ENCODE measurements at places on chromosomes 7 and 10.

DNA sequence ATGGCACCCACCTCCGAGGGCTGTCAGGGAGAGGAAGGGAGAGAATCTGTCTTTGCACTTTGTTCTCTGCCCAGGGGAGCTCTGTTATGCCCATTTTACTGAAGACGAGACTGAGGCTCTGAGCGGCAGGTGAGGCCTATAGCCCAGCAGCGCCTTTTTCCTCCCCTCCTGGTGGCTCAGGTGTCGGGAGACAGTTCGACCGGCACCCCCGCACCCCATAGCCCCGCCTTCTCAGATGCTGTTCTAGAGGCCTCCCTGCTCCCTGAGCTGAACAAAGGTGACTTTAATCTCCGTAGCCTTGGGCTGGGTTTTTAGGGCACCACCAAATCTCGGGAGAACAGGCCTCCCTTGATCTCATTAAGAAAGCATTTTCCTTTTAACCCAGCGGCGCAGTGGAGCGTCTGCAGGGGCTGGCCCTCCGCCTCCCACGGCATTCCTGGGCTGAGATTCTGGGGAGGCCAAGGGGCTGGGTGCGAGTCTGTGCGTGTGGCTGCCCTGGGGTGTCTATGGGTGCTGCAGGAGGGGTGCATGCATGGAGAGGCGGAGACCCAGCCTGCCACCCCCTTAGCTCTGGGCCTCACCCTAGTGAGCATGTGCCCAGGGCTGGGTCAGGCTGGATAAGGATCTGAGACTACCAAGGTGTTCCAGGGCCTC is 3.3 kb downstream of the LFNG start:
- DNase-seq, result no peak

DNA sequence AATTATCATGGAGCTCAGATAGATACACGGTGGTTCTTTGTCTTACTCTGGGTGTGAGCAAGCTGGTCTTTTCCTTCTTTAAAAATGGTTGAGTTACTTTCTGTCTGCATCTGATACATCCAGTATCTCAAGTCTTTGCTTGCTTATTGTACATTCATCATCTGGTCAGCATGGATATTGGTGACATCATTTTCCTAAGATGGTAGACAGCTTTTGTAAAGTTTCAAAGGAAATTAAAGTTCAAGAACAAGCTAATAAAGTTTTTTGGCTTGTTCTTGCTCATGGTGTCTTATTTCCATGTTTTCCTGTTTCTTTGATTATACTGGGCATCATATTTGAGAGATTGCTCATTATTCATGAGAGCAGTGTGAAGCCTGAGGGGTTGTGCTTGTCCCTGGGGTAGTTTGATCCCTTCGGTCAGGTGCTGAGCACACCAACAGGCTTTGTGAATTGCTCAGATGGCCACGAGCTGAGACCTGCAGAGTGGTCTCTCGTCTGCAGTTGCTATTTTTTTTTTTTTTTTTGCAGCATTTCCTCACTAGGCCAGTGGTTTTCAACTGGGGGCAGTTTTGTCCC is 38.5 kb downstream of the MGMT start:
- DNase-seq, result no peak

GRCh38 chr10:114545071-114545470 is 113.0 kb downstream of the ABLIM1 start:
- DNase-seq, result no peak

- no peak for DNase-seq
Observed at GRCh38 chr10:70588255-70588654, 14.3 kb downstream of the PRF1 start.

GRCh38 chr7:105924945-105925344 is 38.1 kb upstream of the CDHR3 start:
- DNase-seq, result no peak

GRCh38 chr10:86283466-86284287 is 82.9 kb downstream of the GRID1 start:
- no peak for DNase-seq

DNA sequence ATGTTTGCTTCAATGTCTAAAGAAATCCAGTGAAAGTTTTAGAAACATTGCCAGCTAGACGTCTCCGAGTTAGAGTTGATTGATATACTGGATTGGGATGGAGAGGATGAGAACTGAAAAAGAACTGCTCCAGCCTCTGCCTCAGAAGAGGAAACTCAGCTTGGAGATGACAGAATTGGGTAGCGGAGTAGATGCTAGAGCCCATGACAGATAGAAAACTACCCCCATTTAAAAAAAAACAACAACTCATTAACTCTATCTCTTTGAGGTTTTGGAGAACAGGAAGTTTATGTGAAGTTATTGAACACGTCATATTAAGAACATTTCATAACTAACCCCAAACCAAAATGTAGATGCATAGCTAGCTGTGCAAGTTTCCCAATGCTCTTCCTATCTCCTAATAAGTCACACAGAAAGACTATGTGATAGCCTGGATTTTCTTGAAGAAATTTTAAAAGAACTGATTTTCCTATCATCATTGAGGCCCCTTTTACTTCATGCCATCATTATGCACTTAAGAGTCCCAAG is 28.3 kb upstream of the AFAP1L2 start:
- DNase-seq, result no peak

GRCh38 chr7:95330204-95330960 is 6.0 kb upstream of the PON1 start:
- DNase-seq, result no peak

DNA sequence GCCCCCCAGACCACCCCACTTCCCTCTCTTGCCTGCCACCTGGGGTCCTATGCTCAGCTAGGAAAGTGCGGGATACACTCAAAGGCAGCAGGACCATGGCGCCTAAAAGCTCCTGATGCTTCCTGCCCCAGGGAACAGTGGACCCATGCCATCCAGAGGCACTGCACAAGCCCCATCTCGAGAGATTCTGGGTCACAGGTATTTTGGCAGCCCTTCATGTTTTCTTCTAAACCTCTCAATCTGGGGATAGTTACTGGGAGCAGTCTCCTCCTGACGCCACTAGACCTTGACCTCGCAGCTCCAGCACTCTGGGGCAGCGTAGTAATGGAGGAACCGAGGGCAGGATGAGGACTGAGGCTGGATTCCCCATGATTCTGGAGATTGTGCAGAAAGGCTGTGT is 107.1 kb downstream of the GRK5 start:
- DNase-seq, result no peak

GRCh38 chr7:149432121-149432691 is 28.7 kb downstream of the ZNF777 start:
- no peak for DNase-seq

- DNase-seq, result no peak
Observed at GRCh38 chr10:1142596-1142995, 86.4 kb downstream of the WDR37 start.

DNA sequence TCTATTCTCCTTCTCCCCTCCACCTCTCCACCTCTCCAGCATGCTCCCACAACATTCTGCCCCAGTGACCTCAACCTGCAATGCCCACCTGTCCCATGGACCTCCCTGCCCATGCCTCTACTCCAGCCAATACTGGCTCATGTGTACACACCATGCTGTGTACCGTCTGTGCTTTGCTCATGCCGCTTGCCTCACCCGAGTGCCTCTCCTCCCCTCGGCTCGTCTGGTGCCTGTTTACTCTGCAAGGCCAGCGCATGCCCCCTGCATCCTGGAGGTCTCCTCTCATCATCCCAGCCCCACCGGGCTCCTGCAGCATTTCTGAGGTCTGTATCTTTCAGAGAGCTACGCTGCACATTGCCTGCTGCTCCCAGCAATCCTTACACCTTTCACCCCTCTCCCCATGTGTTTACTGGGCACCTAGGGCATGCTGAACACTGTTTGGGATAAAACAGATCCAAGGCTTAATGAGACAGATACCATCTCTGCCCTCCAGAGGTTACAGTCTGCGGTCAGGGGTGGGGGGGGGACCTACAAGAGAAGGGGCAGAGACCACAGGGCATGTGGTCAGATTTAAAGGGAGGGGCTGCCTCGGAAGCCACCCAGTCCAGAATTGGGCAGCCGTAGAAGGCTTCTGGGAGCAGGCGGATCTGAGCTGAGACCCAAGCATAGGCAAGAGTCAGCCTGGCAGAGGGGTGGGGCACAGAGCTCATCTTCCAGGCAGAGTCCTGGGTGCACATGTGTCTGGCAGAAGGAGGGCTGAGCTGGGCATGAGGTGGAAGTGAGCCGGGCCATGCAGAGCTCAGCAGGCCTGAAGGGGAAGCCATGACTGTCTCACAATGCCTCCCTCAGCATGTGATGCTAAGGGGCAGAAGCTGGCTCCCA is 29.6 kb upstream of the PSAP start:
- DNase-seq, result no peak

DNA sequence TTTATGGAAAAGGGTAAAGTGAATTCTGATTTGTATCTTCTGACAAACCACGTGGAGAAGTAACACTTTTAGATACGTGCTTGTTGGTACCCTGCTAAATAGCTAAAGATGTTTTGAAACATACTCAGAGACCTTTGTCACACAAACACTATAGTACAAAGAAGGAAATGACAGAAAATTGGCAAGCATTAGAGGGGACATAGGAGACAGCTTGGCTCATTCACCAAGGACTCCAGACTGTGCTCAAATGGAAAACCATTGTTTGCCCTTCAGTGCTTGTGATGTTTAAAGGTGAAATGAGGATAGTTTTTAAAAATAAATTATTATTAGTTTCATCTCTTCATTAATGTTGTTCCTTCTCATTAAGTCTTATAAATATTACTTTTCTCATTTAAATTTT is 34.0 kb upstream of the CD36 start:
- DNase-seq, result no peak

- DNase-seq, result no peak
Observed at GRCh38 chr10:129659508-129660268, 192.6 kb downstream of the MGMT start.

DNA sequence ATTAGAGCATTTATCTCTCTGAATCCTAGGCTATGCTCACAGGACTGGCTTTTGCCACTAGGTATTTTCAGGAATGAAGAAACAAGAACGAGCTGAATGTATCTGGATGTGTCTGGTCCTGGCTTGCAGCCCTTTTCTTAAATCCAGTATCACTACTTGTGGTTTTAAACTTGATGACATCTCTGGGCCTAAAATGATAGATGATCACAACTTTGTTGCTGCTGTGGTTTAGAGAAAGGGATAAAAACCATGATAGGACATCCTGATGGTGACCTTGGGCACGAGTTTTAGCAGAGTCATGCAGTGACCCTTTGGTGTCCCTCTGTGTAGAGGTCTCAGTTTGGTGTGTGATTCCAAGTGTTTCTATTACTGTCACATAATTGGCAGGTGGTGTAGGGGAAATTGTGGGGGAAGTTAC is 31.7 kb upstream of the SEMA3C start:
- no peak for DNase-seq

DNA sequence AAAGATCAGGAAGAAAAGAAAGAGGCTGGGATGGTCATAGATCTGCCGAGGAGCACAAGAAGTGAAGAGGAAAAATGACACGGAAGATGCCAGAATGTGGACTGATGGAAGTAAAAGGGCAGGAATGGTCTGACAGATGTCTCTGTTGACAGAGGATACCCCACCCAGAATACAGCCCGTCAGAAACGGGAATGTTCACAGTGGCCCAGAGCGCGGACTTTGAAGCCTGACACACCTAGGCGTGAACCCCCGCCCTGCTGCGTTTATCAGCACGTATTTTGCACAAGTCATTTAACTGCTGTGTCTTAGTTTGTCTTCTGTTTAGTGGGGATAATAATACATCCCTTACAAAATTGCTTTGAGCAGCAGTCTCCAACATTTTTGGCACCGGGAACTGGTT is 27.1 kb downstream of the AKR1B1 start:
- DNase-seq, result no peak

DNA sequence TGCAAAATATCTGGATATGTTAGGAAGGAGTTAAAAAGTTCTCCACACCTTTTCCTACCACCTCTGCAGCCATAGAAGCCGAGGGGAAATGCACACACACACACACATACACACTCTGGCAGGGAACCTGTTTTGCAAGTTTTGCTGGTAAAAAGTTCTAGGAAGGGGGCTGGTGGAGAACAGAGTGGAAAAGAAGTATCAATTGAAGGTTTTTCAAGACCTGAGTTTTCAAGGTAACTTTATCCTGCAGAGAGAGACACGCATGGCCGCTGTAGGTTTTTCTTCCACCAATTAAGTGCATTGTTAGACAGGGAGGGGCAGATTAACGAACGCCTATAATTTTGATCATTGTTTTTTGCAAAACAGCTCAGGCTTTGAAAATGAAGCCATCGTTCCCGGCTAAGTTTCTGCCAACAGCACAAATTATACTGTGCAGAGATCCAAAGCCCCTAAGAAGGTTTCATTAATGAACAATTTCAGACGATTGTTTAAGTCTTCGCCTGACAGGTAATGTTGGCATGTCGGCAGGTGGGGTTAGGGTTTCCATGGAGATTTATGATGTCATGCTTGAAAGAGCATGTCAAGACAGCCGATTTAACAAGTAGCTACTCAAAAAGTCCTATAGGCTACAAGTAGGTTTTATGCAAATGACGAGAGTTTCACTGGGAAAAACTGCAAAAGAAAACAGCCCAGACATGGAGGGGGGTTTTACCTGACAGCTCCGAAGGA is 29.7 kb downstream of the KIAA1217 start:
- no peak for DNase-seq

- no peak for DNase-seq
Observed at GRCh38 chr10:24762161-24762924, 38.7 kb upstream of the ARHGAP21 start.

GRCh38 chr10:76582531-76582930 is 1055.1 kb downstream of the KCNMA1 start:
- no peak for DNase-seq

GRCh38 chr7:1747004-1747801 is 77.1 kb downstream of the ELFN1 start:
- no peak for DNase-seq

GRCh38 chr7:35975851-35976454 is 175.1 kb downstream of the SEPTIN7 start:
- DNase-seq, result no peak

- DNase-seq, result no peak
Observed at GRCh38 chr7:54188843-54189242, 353.3 kb upstream of the VSTM2A start.

DNA sequence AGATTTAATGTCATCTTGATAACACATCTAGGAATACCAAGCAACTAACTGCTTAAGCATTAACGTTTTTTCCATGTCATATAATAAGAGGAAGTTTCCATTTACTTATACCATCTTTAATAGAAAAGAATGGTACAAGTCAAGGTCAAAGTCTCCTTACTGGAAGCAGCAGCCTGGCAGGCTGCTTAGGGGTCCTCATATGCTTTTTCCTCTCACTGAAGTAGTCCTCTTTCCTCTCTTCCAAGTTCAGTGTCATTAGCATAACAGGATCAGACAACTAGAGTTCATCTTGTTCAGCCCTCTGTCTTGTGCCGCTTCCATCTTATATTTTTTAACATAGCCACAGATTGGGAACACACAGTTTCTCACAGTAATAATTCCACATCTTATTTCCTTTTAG is 405.7 kb downstream of the GFRA1 start:
- no peak for DNase-seq

Data from stimulated activated CD8-positive, alpha-beta memory T cell treated with anti-CD3 and anti-CD28 coated beads, Interleukin-12 subunit alpha, Interleukin-12 subunit beta, amount 100 ng/mL, for 4 hours (primary cell).